ENCODE measurements at places on chromosomes 3 and 15.

- no peak for DNase-seq
Measured at GRCh38 chr3:43728947-43729346, 38.2 kb downstream of the ABHD5 start.

- DNase-seq = no peak
Measured at GRCh38 chr3:87446849-87447387, 170.5 kb upstream of the POU1F1 start.

DNA sequence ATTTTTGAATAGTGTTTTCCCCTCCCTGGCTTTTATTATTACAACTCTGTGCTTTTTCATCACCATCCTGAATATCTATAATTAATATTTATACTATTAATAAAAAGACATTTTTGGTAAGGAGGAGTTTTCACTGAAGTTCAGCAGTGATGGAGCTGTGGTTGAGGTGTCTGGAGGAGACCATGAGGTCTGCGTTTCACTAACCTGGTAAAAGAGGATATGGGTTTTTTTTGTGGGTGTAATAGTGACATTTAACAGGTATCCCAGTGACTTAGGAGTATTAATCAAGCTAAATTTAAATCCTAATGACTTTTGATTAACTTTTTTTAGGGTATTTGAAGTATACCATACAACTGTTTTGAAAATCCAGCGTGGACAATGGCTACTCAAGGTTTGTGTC is 24.4 kb downstream of the CTNNB1 start:
- DNase-seq = no peak

DNA sequence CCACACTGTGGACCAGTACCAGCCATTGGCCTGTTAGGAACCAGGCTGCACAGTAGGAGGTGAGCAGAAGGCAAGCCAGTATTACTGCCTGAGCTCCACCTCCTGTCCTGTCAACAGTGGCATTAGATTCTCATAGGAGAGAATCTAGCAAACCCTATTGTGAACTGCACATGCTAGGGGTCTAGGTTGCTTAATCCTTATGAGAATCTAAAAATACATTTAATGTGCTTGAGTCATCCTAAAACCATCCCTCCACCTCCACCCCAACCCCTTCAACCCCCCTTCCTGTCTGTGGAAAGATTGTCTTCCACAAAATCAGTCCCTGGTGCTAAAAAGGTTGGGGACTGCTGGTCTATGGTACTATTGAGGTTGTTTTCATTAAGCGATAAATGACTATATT is 49.3 kb upstream of the KCNAB1 start:
- DNase-seq = no peak

- DNase-seq = no peak
Measured at GRCh38 chr3:103127737-103128136, 692.9 kb downstream of the ZPLD1 start.

- DNase-seq = no peak
Measured at GRCh38 chr3:36595511-36595910, 168.8 kb downstream of the DCLK3 start.

DNA sequence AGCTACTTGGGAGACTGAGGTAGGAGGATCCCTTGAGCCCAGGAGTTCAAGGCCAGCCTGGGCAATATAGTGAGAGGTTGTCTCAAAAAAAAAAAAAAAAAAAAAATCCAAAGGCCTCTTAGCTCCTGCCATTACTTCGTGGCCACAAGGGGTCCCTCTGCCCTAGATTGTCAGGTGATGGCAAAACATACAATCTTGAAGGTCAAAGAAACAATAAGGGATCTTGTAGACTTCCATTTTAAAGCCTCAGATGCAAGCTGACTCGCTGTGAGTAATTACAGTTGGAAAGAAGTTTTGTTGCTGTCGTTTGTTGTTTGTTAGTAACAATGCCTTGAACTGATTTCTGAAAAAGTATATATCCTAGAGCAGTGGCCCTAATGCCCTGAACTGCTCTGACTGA is 55.9 kb upstream of the PLCL2 start:
- DNase-seq = peak; percentile 54

DNA sequence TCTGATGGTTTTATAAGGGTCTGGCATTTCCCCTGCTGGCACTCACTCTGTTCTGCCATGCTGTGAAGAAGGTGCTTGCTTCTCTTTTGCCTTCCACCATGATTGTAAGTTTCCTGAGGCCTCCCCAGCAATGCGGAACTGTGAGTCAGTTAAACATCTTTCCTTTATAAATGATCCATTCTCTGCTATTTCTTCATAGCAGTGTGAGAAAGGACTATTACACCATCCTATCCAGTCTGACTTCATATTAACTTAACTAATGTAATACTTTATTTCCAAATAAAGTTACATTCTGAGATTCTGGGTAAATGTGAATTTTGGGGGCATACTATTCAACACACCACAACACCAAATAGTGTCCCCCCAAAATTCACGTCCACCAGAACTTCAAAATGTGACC is 22.2 kb upstream of the MAP3K13 start:
- DNase-seq = no peak

- no peak for DNase-seq
Measured at GRCh38 chr3:127888564-127889107, 26.4 kb upstream of the KBTBD12 start.

GRCh38 chr15:67564968-67565345 is 22.5 kb downstream of the MAP2K5 start:
- DNase-seq = no peak

DNA sequence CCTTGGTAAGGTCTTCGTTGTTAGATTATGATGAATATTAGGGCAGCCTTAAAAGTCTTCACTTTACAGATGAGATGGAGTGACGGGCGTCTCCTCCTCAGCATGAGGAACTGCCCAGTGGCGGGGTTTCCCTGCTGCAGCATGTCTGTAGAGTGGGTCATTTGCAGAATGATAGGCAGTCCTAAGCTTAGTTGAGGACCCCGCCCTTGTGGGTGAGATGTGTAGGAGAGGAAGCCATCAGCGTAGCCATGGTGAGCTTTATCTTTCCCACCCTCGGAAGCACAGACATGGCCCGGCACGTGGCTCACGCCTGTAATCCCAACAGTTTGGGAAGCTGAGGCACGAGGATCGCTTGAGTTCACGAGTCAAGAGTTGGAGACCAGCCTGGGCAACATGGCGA is 877 bp downstream of the NIT2 start:
- DNase-seq = peak; percentile 14

GRCh38 chr3:172685331-172686214 is 25.3 kb downstream of the NCEH1 start:
- DNase-seq = no peak

DNA sequence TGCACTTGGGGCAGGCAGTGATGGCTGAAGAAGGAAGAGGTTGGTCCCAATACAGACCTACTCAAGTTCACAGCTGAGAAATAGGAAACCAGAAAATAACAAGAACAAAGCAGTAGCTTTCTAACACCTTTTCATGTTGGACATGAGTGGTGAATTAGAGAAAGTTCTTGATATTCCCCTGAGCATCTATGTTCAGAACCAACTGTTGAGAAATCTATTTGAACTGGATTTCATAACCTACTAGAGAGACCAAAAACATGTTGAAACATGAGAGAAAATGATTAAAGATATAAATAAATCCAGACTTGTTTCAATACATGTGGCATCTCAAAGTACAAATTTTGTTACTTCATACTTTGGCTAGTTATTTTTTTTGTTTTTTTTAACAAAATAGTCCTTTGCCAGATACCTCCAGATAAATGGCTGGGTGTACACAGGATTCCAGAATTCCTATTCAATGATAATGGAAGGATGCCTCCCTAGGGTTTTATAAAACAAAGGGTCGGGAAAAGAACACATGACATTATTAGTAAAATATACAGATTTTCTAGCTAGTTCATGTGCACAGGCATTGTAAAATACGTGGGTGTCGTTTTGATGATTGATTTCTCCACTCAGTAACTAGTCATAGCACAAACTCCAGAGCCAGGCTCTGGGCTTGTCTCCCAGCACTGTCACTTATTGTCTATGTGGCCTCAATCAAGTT is 34.4 kb upstream of the TNFSF10 start:
- no peak for DNase-seq

DNA sequence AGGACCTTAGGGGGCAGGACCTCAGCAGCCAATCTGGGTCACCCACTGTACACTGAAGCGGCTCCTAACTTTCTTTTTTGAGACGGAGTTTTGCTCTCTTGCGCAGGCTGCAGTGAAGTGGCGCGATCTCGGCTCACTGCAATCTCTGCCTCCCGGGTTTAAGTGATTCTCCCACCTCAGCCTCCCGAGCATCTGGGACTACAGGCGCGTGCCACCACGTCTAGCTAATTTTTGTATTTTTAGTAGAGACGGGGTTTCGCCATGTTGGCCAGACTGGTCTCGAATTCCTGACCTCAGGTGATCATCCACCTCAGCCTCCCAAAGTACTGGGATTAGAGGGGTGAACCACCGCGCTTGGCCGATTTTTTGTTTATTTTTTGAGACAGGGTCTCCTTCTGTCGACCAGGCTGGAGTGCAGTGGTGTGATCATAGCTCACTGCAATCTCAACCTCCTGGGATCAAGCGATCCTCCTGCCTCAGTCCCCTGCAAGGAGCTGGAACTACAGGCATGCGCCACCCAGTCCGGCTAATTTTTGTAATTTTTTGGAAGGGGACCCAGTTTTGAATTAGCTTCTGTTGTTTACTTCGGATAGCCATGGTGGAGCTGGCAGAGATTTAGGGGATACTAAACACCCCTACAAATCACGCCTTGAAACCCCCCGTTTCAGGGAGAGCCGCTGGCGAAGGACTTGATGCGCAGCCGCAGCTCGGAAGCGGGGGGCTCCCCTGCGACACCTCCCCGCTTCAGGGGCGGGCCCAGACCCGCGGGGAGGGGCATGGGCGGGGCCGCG is 1.5 kb upstream of the CLK3 start:
- DNase-seq = no peak

- no peak for DNase-seq
Measured at GRCh38 chr15:101639667-101640066, 12.5 kb downstream of the TM2D3 start.

DNA sequence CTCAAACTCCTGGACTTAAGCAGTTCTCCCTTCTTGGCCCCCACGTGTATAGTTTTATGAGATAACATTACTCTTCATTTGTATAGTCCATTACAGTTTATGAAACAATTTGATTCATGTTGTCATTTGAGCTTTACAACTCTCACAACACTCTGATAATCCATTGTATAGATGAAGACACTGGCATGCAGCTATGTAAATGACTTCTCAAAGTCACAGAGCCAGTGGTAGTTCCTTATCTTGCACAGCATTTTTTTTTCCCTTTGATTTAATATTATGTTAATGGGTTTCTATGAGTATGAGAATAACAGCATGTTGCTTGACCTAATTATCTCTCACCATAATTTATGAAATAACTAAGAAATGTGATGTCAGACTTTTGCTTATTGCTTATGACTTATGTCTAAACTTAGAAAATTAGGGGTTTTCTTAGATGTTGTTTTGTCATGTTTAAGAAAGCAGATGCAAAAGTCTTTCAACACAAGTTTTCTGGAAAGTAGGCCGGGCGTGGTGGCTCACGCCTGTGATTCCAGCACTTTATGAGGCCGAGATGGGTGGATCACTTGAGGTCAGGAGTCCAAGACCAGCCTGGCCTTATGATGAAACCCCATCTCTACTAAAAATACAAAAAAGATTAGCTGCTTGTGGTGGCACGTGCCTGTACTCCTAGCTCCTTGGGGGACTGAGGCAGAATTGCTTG is 13.3 kb downstream of the VPS8 start:
- no peak for DNase-seq

GRCh38 chr15:76155731-76156130 is 95.9 kb downstream of the TMEM266 start:
- no peak for DNase-seq

DNA sequence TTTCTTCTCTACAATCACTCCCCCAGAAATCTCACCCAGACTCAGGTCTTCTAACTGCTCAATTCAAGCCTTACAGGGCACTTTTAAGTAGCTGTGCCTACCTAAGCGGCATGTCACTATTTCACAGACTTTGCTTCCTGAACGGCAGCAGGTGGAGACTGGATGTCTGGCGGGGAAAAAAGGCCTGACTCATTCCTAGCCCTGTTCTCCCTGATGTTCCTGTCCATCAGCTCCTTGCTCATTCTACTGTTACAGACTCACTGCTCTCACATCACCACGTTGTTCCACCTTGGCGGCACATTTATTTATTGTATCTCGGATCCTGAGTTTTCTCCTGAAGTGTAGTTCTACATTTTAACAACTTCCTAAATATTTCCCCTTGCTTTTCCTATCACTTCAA is 52.6 kb upstream of the ATP11B start:
- no peak for DNase-seq

GRCh38 chr15:83016906-83017305 is 5.5 kb upstream of the C15orf40 start:
- DNase-seq = no peak

DNA sequence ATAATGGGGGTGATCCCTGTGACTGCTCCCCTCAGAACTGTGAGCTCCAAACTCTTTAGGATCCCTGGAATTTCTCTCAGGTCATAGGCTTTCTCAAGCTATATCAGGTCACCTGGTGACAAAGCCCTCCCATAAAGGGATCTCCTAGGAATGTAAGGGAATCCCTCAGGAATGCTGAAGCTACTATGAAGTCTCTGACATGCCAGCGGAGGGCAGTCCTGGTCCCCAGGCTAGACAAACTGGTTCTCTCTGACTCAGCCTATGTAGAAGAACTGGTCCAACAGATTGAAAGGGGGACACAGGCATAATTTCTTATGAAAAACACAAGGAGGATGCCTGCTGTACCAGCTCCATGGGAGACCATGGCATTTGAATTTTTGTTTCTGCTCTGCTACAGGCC is 6.7 kb downstream of the LPCAT4 start:
- no peak for DNase-seq

DNA sequence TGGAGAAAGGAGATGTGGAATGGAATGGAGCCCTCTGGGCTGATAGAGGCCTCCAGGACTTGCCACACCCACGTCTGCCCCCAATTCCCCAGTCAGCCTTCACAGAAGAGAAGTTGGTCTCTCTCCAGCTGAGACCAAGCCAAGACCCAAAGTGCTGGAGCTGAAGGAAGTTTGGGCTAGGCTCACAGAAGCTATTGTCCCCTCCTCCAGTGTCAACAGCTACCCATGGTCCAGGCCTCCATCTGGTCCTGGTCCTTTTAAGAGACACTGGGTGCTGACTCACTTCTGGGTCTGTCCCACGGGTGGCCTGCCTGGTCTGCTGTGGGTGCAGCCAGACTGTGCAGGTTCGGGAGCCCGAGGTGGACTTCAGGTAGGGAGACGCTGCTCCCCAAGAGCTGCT is 179.8 kb downstream of the APBA2 start:
- DNase-seq = no peak

GRCh38 chr15:62637574-62637897 is 405.0 kb upstream of the TPM1 start:
- DNase-seq = no peak

- DNase-seq = no peak
Measured at GRCh38 chr3:173584093-173584837, 186.7 kb downstream of the NLGN1 start.

GRCh38 chr3:69848113-69848512 is 108.8 kb downstream of the MITF start:
- DNase-seq = no peak

DNA sequence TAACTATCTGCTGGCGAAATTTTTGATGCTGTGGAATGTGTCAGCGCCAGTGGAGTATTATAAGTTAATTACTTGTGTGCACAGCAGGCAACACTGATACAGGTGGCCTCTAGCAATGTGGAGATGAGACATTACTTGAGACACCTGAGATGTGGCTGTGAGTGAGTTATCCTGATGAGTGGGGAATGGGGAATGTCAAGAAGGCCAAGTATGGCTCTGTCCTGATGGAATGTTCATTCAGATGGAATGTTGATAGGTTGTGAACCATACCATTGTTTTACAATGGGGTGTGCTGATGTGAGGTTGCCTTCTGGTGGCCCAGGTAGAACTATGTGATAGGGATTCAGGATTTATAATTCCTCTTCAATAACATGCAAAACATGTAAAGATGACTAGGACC is 404.8 kb downstream of the PTPRG start:
- no peak for DNase-seq

Measured in stimulated activated naive CD8-positive, alpha-beta T cell treated with anti-CD3 and anti-CD28 coated beads, Interleukin-15, amount 100 ng/mL, for 72 hours (primary cell).